Stimulated activated CD4-positive, alpha-beta T cell treated with anti-CD3 and anti-CD28 coated beads, Interleukin-12 subunit alpha, Interleukin-12 subunit beta, amount 100 ng/mL, for 48 hours (primary cell): ENCODE measurements at places on chromosomes 11 and 22.

GRCh38 chr11:34185926-34186841, 80.8 kb downstream of the NAT10 start:
- DNase-seq, result no peak

GRCh38 chr22:49749885-49750510, 77.7 kb downstream of the BRD1 start:
- no peak for DNase-seq

GRCh38 chr11:36790526-36790925, 192.5 kb upstream of the RAG2 start:
- no peak for DNase-seq

DNA sequence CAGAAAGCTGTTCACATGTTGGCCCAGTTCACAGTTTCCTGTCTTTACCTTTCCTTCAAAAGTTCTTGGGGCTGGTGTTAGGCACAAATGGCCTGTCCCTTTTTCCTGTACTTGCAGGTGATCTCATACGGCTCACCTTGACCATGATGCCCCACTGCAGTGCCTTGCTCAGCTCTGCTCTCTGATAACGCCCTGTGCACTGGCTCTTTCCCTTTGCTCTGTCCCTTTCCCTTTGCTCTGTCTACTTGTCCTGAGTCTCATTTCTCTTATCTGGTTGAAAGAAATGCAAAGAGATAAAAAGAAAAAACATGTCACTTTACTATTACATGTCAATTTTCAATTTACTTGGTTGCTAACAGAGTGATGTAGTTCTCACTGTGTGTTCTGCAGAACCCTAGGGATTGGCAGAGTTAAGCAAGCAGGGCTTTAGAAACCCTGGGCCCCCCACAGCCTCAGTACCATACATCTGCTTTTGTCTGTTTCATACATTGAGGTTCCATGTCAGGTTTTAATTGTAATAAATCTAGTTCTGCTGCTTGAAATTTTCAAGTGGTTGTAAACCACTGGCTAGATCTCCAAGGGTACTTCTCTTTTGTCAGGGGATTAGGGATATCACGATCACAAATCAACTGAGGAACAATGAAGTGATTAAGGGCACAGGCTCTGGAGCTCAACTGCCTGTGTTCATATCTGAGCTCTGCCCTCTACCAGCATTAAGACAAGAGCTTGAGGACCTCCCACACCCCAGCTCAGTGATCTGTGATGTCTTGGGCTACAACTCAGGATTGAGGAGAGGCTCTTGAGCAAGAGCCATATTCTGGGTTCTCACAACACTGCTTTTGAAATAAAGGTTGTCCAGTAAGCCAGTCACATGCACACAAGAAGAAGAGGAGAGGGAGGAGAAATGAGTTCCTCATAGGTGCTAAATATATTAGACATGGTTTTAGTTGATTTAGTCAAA, 16.3 kb upstream of the SORL1 start:
- no peak for DNase-seq

DNA sequence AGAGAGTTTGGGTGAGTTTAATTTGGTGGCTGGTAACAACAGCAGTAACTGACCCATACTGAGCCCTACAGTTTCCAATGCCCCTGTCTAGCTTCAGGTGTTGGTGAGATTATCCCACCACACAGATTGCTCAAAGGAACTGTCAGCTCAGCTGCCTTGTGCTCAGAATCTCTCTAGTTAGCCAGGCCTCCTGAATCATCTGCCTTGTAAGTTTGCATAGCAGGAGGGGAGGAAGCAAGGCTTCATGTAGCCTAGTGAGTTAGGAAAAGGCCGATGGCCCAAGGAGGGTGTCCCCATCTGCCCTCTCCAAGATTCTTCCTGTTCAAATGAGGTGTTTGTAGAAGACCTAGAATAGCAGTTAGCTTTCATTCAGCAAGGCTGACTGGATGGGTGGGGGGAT, 74.3 kb downstream of the MICAL2 start:
- no peak for DNase-seq

DNA sequence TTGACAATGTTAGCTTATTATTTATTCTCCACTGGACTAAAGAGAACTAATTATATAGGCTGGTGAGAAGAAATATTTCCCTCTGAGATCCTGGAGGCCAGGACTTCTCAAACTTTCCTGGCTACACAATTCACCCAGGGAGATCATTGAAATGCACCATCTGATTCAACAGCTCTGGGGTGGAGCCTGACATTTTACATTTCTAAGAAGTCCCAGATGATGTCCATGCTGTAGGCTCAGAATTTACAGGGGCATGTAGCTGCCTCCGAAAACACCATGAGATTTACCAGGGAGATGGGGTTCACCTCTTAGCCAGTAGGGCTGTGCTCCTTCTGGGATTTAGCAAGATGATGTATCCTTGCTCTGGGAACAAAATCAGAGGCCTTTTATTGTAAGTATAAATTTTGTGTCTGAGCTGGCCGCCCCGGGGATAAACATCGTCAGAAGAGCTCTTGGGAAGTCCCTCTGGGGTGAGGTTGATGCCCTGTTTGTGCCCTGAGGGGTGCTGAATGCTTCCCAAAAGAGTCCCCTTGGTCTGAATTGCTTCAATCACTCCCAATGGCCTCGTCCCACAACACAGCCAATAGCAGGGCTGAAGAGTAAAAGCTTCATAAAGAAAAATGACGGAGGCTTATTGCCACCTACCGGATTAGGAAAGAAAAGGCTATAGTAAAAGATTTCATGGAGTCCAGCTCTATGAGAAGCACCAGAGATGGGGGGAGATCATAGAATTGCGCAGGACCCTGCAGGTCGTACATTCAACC, 33.4 kb upstream of the API5 start:
- no peak for DNase-seq

DNA sequence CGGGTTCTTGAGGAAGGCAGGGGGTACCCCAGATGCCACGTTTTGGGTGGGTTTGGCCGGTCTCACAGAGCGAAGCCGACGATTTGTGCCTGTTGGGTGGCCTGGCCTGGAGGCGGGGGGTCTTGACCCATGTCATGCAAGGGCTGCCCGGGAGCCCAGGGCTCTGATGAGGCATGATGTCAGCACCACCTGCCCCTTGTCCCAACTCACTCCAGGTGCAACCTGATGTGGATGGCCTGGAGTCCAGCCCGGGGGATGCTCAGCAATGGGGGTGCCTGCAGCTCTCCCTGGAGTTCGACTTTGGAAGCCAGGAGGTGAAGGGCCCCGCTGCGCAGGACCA, 851 bp downstream of the SYT8 start:
- DNase-seq, result no peak

DNA sequence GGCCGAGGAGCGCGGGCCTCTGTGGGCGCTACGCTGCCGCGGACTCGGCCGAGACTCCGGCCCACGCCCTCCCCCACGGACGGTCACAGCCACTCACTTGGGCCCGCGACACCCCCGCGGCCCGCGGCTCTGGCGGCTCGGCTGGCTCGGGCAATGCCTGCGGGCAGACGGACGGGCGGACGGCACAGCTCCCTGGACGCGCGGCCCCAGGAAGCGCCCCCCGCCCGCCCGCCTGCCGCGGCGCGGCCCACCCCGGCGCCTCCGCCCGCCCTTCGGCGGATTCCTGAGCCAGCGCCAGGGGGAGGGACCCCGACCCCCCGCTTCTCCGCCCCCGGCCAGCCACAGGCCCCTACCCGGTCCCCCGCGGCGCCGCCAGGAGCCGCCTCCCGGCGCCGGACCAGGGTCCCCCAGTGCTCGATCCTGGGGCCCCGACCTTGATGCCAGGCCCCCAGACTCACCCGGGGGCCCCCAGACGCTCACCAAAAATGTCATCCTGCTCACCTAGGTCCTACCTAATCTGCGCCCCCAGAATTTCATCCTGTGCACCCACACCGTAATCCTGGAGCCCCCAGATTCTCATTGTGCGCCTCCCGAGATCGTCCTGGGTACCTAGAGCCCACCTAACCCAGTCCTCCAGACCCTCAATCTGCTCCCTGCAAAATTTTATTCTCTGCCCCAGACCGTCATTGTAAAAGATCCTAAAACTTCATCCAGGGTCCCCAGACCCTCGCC, at the start of gene EFEMP2:
TSS of gene EFEMP2 (minus strand) at position 215 of the 732 bp plus-strand sequence. CDS start 446 bp downstream, outside the sequence.
- DNase-seq, result no peak
